ENCODE measurements at places on chromosomes 2 and 18.

- DNase-seq: no peak
Measured at GRCh38 chr2:222649801-222650200, 6.1 kb downstream of the FARSB start.

GRCh38 chr2:46471-47345 lies at the start of gene FAM110C:
Gene FAM110C (minus strand): TSS chr2:46505. CDS start chr2:46385, 120 bp downstream.
- DNase-seq: peak; percentile 20

- DNase-seq: no peak
Measured at GRCh38 chr2:84492571-84492970, 23.7 kb upstream of the DNAH6 start.

- no peak for DNase-seq
Measured at GRCh38 chr2:123162400-123163016, 862.6 kb upstream of the CNTNAP5 start.

DNA sequence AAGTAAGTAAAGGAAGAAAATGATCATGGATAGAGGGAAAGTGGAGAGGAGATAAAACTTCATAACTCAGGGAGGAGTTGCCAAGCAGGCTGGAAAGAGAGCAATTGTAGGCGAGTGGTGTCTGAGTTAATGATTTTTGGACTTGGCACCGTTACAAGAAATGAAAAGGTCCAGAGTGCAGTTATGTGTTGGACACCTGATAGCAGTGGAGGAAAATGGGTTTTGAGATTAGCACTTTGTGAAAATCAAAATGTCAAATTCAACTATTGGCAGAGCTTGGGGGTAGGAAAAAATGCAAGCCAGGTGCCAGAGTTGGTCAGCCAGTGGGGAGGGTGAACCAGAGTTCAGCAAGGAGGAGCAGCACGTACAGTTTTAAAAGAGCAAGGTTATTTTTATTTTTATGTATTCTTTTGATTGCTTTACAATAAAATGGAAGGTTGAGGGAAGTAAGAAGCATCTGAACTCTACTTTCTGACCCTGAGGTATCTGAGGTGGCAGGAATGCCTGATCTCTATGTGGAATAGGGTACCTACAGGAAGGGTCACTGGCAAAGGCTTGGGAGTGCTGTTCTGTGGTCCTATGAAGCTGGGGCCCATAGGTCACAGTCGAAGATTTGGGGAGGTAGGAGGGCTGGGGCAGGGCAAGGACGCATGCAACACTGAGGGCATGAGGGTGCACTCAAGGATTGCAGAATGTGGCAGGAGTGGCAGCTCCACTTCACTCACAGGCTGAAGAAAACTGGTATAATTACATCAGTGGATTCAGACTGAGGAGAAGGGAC lies 127.5 kb downstream of the CD8B2 start:
- no peak for DNase-seq

GRCh38 chr18:7775128-7775527 lies 208.0 kb downstream of the PTPRM start:
- DNase-seq: no peak

DNA sequence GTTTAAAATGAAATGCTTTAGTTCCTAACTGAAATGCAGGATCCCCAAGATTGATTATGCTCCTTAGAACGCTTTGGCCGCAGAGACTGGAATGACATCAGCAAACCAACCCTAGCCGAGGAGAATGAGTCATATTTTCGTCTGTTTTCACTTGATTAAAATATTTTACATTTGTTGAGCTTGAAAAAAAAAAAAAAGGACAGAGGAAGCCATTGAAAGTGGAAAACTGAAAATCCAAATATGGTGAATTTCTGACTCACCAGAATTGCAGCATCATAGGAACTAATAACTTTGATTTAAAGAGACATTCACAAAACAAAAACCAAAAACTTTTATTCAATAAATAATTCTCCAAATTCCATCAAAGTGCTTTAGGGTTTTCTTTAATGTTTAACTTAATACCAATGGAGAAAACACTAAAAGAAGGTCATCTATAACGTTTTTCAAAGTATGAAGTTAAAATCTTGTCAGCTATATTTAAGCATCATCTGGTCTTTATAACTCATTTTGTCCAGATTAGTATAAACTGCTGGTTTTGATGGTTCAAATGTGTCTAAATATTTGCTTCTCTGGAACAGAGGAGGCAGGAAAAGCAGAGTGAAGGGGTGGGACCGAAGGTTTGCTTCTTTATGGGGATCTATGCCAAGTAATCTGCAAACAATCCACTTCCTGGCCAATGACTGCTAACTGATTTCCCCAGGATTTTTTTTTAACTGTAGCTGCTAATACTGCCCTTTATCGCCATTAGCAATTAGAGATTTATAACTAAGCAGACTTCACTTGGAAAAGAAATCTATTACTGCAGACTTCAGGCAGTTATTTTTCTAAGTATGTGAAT lies 30.9 kb upstream of the COL5A2 start:
- DNase-seq: no peak

GRCh38 chr2:104736026-104736425 lies 117.9 kb upstream of the POU3F3 start:
- DNase-seq: no peak

DNA sequence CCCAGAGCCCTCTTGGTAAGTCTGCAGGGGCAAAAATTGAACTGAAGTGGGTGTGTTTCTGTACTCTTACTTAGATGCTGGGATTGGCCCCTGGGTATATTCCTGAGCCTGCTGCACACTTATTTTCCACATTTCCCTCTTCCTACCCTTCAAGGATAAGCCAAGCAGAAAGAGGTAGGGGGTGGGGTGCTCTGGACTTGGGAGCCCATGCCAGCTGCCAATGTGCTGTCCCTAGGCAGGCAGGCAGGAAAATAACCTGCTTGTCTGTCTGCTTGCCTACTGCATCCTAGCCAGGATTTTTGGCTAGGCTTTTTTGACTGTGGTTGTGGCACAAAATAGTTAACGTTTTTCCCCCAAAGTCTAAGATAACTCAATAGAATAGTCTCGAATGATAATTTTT lies 234.3 kb downstream of the ALK start:
- no peak for DNase-seq
